ENCODE measurements at places on chromosomes 1 and 21. TPM values are rescaled to one million over a fixed set of nuclear protein-coding genes. Genes with fewer than 3 reads are reported as not detected.

The TFF3 gene
- 12.3 TPM for total RNA-seq

DNA sequence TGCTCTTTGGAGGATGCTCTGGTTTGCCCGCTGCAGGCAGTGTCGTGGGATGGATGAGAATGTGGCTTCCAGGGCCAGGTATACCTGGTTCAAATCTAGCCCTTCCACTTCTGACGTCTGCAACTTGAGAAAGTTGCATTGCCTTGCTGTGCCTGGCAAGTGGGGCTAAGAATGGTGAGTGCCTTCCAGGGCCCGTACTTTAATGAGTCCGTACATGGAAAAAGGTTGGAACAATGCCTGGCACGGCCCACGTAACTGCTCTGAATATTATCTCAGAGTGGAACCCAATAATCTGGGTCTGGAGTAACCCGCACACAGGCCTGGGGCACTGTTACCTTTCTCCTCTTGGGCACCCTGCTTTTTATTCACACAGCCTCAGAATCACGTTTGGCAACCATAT is 146.7 kb upstream of the EDN2 start:
- DNase-seq = no peak

GRCh38 chr1:75542818-75543570 is 67.9 kb downstream of the SLC44A5 start:
- DNase-seq = no peak

DNA sequence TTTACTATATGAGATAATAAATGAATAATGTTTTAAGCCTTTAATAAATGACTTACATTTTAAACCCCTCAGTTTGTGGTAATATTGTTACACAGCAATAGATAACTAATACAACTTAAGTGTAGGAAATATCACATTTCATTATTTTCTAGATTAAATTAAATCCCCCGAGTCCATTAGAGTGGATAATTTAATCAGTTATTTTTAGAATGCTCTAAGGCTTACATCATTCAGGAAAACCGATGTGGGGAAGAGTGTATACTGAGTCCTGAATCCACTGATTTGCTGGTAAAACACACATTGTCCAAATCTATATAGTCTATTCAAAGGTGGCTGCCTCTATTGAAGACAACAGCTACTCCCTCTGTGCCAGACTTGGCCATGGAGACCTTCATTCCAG is 35.7 kb upstream of the DOCK7 start:
- no peak for DNase-seq

DNA sequence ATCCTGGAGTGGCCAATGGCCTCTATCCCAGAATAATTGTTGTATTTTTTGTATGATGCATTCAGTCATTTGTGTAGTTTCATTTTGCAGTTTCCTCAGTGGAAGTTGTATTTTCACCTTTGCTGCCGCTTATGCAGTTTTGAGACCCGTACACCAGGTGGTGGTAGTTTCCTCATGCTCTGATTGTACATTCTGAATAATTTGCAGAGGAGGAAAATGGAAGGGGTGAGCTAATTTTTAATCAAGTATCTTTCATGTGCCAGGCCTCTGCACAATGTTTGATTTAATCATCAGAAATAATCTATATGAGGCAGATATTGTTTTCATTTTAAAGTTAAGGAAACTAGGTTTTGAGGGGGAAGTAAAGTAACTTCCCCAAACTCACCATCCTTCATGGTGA is 29.5 kb downstream of the HLX start:
- DNase-seq = no peak

GRCh38 chr1:88647249-88647645 is 36.8 kb upstream of the PKN2 start:
- DNase-seq = no peak

All from adrenal gland (tissue), 19 donors.